ENCODE measurements at places on chromosomes 16 and 17.

DNA sequence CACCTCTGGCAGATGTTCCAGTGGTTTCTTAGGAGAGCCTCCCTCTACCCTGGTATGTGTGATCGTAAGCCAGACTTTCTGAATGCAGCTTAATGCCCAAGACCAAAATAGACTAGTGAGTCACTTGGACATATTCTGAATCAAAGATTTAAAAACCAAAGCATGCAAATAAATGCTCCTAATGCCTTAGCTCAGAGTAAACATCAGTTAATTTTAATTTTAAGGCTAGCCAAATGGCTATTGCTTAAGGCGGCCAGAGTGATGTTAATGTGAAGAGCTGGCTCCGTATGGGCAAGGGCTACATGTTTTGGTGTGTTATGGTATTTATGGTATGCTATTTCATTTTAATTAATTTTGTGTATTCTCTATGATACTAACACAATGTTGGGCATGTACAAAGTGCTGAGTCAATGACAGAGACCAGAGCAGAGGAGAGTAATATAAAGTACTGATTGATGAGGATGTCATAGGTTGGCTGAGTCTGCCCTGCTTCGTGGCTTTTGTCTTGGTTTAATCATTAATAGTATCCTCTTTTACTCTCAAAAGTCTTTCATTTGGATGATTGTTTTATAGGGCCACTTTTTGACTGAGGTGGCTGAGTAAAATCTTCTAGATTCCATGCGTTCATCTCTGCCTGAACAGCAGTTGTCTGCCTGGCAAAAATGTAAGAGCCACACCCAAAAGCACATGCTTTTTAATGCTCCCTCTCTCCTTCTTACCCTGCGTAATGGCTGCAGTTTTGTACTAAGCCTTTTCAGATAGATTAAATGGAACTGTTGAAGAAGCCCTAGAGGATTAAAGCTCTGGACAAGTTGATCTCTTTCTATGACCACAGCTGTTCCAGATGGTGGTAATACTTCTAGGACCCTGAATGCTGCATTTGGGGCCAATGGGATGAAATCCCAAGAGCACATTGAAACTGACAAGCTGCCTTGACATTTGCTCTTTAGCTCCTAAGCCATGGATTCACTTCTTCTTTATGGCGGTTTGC is 59.6 kb downstream of the MAP2K6 start:
- no peak for DNase-seq

DNA sequence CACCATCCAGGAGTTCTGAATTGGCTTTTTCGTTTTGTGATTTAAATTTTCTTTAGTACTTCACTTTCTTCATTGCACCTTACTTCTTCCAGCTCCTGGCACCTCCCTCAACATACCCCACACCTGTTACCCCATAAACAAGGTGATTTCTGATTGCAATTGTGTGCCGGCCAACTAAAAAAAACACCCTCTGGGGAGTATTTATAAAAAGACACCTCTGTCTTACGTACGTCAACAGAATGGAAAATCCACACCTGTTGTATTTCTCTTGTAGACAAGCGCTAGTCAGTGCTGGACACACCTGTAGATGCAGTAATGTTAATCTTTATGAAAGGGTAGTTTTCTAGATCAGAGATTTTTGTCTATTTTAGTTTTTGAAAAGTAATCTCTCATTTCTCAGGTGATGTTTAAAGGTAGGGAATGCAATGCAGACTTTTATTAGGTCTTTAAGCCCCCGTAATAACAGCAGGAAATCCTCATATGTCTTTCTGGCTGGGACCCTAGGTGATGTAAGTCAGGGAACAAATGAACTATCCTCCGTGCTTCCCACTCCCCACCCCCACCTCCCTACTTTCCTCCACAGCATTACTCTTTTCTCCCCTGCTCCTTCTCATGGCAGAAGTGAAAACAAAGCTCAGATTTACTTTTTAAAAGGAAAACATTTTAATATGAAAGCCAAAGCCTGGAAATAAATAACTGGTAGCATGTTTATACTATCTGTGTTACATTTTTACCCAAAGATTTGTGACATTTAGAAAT is 4.2 kb downstream of the MSI2 start:
- DNase-seq, result no peak

GRCh38 chr16:10684511-10685151 is 10.1 kb downstream of the TEKT5 start:
- DNase-seq, result no peak

DNA sequence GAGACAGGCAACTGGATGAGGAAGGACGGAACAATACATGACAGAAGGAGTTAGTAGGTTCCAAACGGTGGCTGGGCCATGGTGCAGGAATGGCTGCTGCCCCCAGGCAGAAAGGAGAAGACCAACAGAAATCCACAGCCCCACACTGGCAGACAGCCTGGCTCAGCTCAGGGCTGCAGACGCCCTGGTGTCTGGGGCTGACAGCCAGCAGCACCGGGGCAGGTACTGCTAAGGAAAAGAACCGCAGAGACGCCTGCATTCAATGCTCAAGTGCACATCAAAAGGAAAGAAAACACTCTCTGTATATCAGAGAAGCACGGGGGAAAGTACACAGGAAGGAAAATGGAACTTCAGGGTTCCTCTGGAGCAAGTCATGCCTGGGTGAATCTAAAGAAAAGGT is 53.4 kb downstream of the GAS7 start:
- no peak for DNase-seq

DNA sequence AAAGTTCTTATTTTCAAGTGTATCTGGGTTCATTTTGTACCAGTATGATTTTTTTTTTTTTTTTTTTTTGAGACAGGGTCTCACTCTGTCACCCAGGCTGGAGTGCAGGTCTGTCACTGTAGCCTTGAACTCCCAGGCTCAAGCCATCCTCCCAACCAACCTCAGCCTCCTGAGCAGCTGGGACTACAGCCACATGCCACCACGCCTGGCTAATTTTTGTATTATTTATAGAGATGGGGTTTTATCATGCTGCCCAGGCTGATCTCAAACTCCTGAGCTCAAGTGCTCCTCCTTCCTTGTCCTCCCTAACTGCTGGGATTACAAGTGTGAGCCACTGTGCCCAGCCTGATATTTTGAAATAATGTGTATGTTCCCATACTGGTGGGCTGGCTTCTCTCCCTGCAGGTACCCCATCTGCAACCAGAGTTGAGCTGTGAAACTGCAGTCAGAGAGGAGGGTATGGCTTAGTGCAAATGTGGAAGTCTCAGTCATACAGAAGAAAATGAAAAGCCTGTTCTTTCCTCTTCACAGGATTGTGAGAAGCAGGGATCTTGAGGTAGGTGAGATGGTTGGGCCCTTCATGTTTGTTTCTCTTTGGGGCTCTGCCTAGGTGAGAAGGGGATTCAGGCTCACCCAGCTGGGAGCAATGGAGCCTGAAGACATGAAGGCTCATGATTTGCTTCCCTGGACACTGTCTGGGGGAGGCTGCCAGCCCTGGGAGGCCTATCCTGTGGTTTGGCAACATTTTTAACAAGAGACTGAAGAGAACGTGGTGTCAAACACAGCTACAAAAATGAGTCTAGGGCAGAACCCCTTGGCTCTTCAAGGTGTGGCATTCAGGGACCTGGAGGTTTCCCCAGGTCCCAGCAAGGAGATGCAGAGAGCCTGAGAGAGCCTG is 41.3 kb upstream of the SIAH1 start:
- no peak for DNase-seq
